NCI-H526 (cell line): ENCODE measurements at places on chromosomes 3 and 15.

DNA sequence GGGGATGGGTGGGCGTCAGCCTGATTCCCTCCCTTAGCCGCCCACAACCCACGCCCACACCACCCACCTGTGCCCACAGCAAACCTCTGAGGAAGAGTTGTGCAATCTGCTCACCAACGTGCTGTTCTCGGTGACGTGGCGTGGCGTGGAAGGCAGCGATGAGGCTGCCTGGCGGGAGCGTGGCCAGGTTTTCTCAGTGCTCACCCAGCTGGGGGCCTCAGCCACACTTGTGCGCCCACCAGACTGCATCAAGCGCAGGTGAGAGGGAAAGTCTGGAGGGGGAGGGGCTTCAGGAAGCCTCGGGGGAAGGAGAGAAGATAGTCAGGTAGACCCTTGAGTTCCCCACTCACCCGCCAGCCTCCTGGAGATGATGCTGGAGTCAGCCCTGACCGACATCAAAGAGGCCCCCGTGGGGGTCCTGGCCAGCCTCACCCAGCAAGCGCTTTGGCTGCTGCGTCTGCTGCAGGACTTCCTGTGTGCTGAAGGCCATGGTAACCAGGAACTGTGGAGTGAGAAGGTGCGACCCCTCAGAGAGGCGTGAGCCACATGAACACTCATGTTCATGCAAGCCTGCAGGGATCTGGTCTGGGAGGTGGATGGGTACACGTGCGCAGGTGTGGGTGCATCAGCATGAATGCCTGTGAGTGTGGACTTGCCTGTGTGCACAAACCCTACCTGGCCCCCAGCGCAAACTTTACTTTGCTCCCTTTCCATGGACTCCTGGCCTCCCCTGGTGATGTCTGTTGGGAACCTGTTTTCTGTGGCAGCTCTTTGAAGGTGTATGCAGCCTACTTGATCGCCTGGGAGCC is 21.7 kb downstream of the NBEAL2 start:
- no peak for DNase-seq

DNA sequence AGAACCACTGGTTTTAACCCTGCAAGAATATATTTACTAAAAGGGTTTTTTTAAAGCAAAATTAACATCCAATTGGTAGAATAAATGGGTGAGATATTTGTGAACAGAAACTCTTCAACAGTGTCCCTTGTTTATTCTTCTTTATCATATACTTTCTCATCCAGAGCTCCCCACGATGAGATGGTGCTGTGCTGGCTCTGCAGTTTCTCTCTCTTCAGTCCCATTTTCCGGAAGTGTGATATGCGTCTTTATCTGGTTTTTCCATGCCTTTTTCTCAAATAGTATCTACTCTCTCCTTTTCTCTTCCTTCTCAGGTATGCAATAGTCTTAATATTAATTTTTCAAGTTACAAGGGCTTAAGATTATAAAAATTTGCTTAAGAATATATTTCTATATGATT is 1.5 kb downstream of the EAF2 start:
- DNase-seq = no peak

DNA sequence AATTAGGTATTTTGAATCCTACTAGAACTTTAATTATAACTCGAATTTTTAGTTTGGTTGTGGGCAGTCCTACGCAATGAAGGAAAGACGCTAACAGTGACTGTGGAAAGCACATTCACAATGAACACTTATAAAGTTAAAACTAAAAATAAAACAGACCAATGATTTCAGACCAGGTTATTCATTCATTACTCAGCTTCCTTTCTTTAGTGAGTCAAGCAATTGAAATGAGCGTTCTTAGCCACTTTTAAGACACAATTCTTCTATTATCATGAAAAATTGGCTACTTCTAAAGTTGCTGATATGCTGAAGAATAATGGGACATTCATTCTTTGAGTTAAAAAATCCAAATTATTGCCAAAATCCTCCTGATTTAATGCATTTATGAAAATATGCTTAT is 66.0 kb upstream of the CMSS1 start:
- DNase-seq = no peak

DNA sequence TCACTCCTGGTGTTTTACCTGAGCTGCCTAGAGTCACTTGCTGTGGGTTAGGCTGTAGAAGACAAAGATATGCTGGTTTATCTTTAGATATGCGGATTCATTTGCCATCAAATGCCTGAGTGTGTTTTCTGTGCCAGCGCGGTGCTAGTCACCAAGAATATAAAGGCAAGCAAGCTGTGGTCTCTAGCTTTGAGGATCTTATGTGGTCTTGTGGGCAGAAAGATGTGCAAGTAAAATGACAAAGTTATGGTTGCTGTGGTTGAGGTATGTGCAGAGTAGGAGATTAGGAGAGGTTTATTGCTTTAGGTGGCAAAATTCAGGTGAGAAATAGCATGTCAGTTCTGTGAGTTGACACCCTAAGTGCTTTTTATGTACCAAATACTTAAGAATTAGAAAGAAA is 94.2 kb downstream of the CGNL1 start:
- DNase-seq = no peak

GRCh38 chr3:167941234-167941995 is 154.3 kb downstream of the GOLIM4 start:
- DNase-seq = peak; percentile 87

- no peak for DNase-seq
These were observed 42.7 kb downstream of the METTL6 start for GRCh38 chr3:15384510-15385237.

DNA sequence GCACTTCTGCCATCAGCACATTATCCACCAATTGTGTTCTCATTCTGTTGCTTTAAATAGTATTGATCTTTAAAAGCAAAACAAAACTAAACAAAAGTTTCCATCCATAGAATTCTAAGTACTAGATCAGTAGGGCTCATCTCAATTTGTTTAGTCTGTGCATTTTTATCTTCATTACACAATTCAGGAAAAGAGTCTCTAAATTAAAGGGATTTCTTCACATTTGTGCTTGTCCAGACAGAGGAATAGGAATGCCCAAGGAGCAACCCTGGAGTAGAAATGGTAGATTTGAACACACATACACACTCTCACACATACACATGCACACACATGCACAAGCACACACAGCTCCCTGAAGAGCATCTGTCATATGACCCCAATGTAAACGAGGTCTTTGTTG is 21.4 kb downstream of the LMCD1 start:
- DNase-seq = no peak

DNA sequence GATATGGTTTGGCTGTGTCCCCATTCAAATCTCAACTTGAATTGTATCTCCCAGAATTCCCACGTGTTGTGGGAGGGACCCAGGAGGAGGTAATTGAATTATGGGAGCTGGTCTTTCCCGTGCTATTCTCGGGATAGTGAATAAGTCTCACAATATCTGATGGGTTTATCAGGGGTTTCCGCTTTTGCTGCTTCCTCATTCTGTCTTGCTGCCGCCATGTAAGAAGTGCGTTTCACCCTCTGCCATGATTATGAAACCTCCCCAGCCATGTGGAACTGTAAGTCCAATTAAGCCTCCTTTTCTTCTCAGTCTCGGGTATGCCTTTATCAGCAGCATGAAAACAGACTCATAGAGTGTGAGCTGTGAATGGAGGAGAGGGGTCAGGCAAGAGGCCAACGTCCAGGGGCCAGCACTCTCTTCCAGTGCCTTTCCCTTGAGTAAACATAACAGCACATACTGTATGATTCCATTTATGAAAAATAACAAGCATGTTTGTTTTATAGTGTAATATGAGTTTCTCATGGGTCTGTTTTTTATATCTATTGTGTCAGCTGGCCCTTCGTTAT is 16.3 kb upstream of the LCTL start:
- no peak for DNase-seq

DNA sequence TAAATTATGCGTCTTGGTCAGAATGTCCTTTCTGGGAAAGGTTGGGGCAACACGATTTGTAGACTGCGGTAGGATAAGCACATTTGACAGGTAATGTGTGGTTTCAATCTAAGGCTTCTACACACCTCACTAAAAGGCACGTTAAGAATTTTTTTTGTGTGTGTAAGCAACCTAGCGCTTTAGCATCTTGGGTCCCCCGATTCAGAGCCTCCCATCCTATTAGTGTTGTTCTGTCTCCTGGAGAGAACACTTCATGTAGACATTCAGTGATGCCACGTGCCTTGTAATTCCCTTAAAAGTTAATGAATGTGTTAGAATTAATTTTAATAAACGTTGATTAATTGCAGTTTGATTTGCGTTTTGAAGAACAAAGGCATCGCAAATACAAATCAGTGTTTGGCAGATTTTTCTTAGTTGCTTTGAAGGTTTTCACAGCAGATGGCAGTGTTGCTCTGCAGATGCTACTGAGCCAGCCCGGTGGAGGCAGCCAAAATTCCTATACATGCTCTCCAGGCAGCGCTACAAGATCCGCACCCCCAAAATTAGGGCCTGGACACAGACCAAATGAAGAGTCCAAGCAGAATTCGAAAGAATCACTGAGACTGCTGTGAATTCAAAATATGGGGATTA is 63.5 kb downstream of the OTOL1 start:
- DNase-seq = peak; percentile 23

DNA sequence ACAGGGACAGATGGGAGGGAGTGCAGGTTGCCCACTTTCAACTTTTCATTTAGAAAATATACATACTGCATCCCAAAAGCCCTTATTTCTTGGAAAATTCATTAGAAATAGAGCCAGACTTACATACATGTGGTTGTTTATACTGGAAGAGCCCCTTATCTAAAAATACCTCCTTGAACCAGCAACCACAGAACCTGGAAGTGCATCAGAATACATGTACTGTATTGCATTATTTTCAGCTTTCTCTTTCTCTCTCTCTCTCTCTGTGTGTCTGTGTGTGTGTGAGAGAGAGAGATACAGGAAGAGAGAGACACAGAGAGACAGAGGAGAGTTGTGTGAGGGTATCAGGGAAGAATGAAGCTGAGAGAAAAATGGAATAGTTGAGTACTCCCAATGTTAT is 29.5 kb upstream of the LSAMP start:
- no peak for DNase-seq

DNA sequence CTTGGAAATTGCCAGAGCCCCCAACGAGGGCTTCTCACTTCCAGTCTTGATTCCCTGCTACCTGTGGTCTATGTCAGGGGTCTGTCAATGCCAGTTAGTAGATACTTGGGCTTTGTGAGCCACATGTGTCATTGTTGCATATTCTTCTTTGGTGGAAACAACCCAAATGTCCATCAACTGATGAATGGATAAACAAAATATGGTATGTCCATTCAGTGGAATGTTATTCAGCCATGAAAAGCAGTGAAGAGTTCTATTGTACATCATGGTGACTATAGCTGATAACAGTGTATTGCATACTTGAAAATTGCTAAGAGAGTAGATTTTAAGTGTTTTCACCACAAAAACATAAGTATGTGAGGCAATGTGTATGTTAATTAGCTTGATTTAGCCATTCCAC is 288.1 kb downstream of the RPLP1 start:
- no peak for DNase-seq

DNA sequence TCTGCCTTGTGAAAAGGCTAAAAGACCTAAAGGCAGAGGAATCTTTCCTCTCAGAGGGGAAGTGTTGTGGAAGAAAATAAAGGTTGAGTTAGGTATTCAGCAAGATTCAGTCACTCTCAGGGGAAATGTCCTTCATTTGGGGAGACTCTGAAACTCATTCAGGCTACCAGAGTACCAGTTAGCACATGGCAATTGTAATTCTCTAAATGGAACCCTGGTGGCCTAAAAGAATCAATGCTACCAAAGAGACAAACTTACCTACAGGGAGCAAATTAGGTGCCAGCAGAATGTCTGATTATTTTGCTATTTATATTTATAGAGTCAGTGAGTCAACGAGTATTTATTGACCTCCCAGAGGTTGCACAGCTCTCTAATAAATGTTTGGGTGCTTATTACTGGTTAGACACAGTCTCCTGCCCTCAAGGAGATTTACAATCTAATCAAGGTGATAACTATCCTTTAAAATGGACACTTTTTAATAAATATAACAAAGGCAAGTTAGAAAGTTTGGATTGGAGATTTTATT is 33.9 kb upstream of the CDIN1 start:
- no peak for DNase-seq

GRCh38 chr15:47529241-47529640 is 188.1 kb upstream of the SEMA6D start:
- no peak for DNase-seq

- DNase-seq = no peak
These were observed 74.4 kb downstream of the MGLL start for GRCh38 chr3:127747751-127748521.

DNA sequence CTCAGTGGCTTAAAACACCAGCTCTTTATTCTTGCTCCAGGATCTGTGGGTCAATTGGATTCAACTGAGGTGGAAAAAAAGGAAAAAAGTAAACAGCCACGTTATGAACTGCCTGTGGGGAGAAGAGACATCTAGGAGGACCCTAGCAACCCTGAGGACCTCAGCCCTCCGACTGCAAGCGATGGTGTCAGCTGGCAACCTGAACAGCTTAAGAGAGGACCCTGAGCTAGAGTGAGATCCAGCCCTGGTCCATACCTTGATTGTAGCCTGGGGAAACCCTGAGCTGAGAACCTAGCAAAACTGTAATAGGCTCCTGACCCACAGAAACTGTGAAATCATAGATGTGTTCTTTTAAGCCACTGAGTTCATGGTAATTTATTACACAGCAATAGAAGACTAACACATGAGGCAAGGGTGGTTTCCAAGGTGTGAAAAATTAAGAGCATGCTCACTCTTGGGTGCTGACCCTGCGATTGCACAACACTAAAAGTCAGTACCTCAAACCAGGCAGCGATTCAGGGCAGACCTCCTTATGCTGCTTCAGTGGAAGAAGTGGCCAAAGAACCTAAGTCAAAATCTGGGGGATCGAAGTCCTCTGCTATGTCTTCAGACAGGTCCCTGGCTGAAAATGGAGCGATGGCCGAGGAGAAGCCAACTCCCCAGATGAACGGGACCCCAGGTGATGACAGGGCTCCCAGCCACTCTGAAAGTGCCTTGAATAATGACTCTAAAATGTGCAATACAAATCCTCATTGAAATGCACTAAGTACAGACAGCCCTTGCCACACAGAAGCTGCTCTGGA is 57.7 kb downstream of the GASK1A start:
- DNase-seq = no peak

GRCh38 chr3:171342200-171342599 is 118.0 kb downstream of the TNIK start:
- DNase-seq = no peak

DNA sequence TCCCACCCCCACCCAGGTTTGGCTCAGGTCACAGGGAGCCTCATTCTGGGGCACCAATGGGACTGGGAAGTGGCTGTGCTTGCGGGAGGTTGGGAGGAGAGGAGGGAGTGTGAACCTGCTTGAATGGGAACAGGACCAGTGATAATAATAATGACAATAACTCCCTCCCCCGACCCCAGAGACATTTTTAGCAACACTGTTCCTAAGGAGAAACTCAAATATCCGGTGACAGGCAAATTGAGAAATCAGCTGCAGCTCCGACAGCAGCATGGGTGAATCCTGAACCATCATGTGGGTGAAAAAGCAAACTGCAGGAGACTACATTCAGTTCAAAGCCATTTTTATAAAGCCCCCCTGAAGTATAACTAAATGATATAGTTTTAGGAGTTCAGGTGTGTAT is 11.6 kb upstream of the RPL29 start:
- no peak for DNase-seq

- DNase-seq = no peak
These were observed 10.4 kb downstream of the PLA2G4E start for GRCh38 chr15:42010434-42010833.
